CD8-positive, alpha-beta T cell (primary cell): ENCODE measurements at places on chromosomes 6 and 20.

DNA sequence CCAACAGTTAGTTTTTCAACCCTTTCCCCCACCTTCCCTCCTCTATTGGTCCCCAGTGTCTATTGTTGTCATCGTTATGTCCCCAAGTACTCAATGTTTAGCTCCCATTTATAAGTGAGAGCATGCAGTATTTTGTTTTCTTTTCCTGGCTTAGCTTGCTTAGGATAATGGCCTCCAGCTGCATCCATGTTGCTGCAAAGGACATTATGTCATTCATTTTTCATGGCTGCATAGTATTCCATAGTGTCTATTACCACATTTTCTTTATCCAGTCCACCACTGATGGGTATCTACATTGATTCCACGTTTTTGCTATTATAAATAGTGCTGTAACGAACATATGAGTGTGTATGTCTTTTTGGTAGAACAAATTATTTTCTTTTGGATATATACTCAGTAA is 55.3 kb upstream of the HIVEP1 start:
- DNase-seq = no peak

- DNase-seq = no peak
These were observed 134.9 kb upstream of the HSF2 start for GRCh38 chr6:122264557-122264956.

GRCh38 chr6:83962582-83962981 is 71.0 kb upstream of the MRAP2 start:
- DNase-seq = no peak

DNA sequence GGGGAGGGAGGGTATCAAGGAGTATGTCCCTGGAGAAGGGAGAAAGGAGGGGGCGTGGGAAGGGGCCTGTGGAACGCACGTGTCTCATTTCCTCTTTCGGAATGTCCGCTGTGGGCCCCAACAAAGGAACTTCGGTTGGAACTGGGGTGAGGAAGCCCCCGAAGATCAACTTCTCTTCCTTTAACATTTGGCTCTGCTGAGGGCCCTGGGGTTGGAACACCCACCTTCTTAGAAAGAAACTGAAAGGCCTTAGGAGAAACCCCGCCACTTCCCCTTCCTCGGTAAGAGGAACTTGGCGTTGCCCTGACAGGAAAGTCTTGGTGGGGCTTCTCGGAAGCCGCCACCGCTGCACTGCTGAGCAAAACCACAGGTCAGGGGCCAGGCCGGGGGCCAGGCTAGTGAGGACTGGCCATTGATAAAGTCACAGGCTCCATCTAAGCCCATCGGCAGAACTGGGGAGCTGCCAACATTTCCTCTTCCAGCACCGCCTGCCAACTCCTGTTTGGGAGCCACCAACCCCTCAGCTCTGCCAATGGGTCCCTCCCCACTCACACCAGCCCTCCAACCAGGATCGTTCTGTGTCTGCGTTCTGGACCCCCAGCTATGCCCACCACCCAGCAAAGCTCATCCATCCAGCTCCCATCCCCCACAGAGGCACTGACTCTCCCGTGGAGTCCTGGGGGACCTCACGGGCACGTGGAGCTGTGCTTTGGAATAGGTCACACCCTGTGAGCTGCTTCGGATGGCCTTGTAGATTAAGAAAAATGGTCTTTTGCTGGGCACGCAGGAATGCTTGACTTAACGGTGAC is 44.8 kb downstream of the FGD2 start:
- DNase-seq = peak; percentile 63

GRCh38 chr20:20399531-20400500 is 31.9 kb downstream of the INSM1 start:
- no peak for DNase-seq

DNA sequence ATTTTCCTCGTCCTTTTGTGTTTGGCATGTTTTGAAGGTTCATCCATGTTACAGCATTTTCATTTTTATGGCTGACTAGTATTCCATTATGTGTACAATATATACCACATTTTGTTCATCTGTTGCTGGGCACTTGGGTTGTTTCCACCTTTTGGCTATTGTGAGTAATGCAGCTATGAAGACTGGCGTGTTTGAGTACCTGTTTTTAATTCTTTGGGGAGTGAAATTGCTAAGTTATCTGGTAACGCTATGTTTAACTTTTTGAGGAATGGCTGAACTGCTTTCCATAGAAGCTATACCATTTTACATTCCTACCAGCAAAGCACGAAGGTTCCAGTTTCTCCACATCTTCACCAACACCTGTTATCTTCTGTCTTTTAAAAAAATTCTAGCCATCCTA is 37.0 kb upstream of the MYL9 start:
- no peak for DNase-seq

- DNase-seq = no peak
These were observed 61.7 kb downstream of the FAM217A start for GRCh38 chr6:4017058-4017739.

- DNase-seq = no peak
These were observed 84.7 kb downstream of the MAP3K4 start for GRCh38 chr6:161076181-161076677.

- no peak for DNase-seq
These were observed 862 bp downstream of the UCKL1 start for GRCh38 chr20:63955281-63955826.

DNA sequence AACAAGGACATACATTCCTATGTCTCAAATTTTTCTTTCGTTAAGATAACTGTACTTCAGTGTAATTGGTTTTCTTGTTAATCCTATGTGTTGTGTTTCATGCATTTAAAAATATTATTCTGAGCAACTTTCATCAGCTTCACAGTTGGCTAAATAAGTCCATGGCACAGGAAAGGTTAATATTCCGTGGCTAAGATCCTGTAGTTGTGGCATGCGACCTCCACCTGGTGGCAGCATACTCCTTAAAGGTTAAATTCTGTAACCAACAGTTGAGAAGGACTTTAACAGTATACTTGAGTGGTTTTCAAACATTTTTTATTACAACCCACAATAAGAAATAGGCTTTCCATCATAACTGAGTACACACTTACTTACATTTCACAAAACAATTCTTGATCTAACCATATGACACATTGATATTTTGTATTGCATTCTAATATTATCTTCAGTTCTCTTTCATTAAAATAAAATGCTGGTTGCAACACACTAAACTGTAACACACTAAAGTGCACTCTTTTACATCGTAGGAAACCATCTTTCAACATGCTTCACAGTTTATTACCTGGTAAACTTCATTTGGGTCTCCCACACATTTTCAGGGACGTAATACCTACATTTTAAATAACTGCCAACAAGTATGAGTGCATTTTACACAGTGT is 118.3 kb downstream of the SLX4IP start:
- DNase-seq = no peak

GRCh38 chr20:11212272-11212671 is 538.5 kb upstream of the JAG1 start:
- no peak for DNase-seq

- DNase-seq = no peak
These were observed 109.8 kb upstream of the MAN1A1 start for GRCh38 chr6:119459207-119459974.

- DNase-seq = no peak
These were observed 176.6 kb downstream of the ZDHHC14 start for GRCh38 chr6:157557559-157557958.

DNA sequence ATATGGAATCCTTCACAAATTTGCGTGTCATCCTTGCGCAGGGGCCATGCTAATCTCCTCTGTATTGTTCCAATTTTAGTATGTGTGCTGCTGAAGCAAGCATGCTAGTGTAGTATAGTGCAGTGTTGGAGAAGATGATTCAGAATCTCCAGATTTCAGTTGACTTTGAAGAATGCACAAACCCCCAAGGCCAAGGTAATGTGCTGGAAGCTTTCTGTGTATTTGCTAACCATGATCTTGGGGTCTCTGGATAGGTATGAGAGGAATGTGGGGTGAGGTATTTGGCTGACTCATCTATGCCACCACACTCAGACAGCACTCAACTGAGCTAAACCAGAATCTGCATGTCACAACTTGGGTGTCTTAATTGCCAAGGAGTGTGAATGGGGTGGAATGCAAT is 42.6 kb upstream of the DEK start:
- no peak for DNase-seq

DNA sequence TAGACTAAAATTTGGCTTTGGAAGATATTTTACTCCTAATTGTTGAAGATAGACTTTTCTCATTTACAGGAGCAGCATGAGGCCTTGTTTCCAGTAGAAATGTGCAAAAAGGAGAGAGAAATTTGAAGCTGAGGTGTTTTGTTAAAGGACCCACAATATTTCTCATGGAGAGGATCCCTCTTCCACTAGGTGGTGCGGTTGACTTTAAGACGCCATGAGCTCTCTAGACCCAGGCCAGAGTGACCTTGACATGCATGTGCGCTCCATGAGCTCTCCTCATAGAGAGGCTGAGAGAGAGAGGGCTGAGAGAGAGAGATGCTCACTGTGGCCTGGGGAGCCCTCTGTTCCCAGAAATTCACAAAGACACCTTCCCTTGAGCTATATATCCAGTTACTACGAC is 861.2 kb upstream of the EYS start:
- DNase-seq = no peak

DNA sequence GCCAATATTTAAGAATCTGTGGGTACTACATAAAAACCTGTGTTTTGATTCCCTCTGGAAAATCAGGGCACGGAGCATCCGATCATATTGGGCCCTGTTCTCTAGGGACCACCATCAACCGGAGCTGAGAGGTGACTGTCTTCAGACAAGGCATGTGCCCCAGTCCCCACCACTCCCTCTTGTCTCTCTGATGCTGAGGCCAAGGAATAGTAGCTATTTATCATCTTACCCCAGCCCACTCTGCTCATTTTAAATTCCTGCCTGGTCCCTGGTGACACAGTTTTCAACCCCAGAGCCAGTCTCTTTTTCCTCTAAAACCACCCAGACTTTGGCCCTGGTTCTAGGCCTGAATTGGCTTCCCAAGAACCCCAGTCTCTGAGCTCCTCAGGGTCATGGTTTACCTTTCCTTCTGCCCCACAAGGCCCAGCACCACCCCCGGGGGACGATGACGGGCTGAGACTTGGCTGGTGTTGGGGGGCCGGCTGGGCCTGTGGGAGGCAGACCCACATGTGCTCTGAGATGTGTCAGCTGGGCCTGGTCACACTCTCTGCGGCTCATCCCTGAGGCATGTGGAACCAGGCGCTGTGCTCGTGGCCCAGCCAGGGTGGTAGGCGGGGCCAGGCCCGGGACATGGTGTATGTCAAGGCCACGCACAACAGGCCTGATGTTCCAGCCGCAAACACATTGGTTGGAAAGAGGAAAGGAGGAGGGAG is 114.4 kb downstream of the CEBPB start:
- DNase-seq = no peak

DNA sequence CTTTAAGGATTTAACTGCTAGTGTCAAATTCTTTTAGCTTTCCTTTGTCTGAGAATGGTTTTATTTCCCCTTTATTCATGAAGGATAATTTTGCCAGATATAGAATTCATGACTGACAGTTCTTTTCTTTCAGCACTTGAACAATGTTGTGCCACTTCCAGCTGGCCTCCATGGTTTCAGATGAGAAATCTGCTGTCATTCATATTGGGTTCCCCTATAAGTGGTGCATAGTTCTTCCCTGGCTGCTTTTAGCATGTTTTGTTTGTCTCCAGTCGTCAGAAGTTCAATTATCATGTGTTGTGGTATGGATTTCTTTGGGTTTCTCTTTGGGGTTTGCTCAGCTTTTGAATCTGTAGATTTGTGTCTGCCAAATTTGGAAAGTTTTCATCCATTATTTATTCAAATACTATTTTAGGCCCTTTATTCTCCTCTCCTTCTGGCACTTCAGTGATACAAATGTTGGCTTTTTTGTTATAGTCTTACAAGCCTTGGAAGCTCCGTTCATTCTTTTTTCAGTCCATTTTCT is 76.3 kb upstream of the TGM3 start:
- no peak for DNase-seq

- no peak for DNase-seq
These were observed 12.8 kb downstream of the UNC93A start for GRCh38 chr6:167303675-167304625.

GRCh38 chr20:19073584-19074218 is 138.7 kb upstream of the SLC24A3 start:
- no peak for DNase-seq
